ENCODE measurements at places on chromosomes 6 and 20.

DNA sequence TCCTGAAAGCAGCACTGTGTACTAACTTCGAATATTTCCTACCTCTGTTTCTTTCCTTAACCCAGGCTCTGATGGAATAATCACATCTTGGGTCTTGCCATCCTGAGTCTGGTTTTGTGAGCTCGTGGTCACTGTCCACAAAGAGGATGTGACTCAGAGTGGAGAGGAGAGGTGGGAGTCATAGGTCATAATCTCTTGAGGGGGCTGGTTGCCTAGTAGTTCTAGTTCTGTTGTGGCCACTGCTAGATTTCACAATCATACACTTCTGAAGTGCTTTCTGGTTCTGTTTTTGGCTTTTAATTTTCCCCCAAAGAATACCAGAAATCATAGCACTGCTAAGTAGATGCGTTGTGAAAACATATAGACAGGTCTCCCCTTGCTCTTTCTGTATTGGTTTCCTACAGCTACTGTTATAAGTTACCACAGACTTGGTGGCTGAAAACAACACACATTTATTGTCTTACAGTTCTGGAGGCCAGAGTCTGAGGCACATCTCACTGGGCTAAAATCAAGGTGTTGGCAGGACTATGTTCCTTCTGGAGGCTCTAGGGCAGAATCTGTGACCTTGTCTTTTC is 102.8 kb downstream of the NRSN1 start:
- peak; percentile 35 for DNase-seq

GRCh38 chr6:40738551-40739193 is 151.5 kb upstream of the LRFN2 start:
- no peak for DNase-seq

- no peak for DNase-seq
These were observed 727.8 kb downstream of the QKI start for GRCh38 chr6:164142322-164142721.

DNA sequence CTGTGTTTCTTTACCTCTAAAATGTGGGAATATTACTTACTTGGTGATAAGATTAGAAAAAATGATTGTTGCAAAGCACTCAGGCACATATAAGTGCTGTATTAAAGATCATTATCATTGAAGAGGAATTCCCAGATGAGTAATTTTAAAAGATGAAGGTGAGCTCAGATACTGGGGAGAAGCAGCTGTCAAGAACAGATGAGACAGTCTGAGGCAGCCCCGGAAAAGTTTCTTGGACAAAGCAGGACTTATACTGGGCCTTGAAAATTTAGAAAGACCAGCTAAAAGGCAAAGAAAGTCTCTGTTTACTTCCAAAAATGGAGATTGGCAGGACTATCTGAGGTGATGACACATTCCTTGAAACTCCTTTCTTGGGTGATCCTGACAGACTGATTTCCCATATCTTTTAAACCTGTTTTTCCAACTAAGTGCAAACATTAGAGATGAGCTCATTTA is 93.8 kb upstream of the MARCKS start:
- DNase-seq: no peak

- no peak for DNase-seq
These were observed 150.3 kb downstream of the OTOR start for GRCh38 chr20:16898433-16898832.

GRCh38 chr6:89657445-89658158 is 19.1 kb upstream of the LYRM2 start:
- DNase-seq: no peak

- DNase-seq: no peak
These were observed 55.7 kb upstream of the FRMD1 start for GRCh38 chr6:168134560-168135201.

GRCh38 chr6:56424064-56424463 is 176.7 kb upstream of the COL21A1 start:
- DNase-seq: no peak

DNA sequence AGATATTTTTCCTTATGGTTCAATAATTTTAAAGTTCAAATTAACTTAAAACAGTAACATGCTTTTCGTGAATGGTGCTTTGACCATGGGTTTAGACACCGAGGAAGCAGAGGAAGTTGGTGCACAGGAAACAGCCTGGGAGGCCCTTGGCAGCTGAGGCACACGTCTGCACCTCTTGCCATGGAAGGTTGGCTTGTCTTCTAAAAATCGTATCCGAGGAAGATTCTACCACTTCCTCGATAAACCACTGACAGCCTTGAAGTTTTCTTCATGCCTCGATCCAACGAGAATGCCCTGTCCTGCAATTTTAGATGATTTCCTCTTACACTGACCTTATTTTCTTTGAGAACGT is 12.2 kb downstream of the DLL1 start:
- no peak for DNase-seq

DNA sequence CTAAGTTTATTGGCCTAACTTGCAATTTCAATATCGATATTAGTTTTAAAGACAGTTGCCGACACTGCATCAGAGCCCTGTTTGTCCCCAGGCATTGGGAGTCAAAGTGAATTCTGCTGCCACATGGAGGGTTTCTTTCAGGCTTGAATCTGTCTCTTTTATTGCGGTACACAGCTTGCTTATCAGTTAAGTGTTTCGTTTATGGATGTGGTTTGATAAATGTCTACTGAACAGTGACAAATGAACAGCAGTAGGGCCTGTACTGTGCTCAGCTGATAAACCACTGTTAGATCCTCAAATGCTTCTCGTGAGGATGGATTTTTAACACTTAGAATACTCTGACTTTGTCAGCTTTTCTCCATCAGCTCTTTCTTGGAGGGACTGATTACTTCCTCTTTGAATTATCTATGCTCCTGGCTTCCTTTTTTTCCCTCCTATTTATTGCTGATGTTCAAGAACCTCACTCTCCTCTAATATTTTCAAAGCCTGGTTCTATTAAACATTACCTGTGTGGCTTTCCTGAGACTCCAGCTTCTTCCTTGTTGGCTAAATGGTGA is 240.8 kb downstream of the PLCB1 start:
- DNase-seq: no peak

- no peak for DNase-seq
These were observed 57.7 kb downstream of the FAM229B start for GRCh38 chr6:112145080-112145573.

DNA sequence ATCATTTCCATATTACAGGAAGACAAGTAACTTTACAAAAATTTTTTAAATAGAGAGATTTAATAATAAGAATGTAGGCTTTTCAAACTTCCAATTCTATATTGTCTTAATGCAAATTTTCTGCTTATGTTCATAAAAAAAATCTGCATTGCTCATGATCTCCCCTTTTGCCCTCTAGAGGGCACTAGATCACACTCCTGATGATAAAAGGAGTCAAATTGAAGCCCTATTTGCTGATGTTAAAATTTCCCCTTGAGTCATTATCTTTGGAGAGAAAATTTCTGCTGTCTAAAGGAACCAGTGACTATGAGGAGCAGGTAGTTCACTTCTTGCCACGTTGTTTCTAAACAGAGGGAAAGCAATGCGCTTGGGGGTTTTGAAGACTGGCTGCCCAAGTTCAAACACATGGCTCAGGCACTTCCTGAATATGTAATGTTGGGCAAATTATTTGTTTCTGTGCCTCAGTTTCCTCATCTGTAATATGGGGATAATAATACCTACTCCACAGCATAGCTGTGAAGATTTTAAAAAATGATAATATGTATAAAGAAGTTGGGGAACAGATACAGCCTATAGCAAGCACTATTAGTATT is 874.2 kb downstream of the TFAP2A start:
- DNase-seq: no peak

- no peak for DNase-seq
These were observed 53.2 kb downstream of the MBOAT1 start for GRCh38 chr6:20159098-20159497.

GRCh38 chr20:37590938-37591490 is 63.3 kb upstream of the BLCAP start:
- DNase-seq: no peak

DNA sequence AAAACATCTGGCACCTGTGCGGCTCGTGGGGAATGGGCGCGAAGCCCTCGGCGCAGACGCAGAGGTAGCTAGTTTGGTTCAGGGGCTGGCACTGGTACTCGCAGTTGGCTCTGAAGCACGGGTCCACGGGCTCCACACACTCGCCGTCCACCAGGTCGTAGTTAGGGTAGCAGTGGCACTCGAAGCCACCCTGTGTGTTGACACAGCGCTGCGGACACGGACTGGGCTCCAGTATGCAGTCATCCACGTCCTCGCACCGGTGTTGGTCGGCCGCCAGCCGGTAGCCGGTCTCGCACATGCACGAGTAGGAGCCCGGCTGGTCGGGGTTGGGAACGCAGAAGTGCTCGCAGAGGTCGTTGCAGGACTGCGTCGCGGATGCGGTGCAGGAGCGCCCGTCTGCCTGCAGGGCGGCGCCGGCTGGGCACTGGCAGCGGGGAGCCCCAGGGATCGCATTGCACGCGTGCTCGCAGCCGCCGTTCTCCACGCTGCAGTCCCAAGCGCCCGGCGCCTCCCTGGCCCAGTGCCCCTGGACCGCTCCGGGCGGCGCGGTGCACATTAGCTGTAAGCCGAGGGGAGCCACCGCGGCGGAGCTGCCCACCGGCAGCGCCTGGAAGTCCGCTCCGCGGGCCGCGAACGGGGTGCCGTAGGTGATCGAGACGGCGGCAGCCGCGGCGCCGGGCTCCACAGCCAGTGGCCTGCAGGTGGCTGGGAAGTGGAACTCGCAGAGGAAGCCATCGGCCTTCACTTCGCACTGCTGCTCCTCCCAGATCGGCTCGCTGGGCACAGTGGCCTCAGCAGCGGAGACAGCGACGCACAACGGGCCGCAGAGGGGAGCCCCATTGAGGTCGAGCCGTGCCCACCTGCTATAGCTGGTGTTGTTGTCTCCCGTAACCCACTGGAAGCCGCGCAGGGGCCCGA is 930 bp downstream of the THBD start:
- DNase-seq: peak; percentile 57

GRCh38 chr6:124741341-124741740 is 220.9 kb upstream of the RNF217 start:
- no peak for DNase-seq

- no peak for DNase-seq
These were observed 41.1 kb upstream of the CST5 start for GRCh38 chr20:23920408-23921325.

- no peak for DNase-seq
These were observed 215.1 kb upstream of the QKI start for GRCh38 chr6:163199371-163199770.

- no peak for DNase-seq
These were observed 6.3 kb downstream of the RTN4IP1 start for GRCh38 chr6:106623039-106623438.

DNA sequence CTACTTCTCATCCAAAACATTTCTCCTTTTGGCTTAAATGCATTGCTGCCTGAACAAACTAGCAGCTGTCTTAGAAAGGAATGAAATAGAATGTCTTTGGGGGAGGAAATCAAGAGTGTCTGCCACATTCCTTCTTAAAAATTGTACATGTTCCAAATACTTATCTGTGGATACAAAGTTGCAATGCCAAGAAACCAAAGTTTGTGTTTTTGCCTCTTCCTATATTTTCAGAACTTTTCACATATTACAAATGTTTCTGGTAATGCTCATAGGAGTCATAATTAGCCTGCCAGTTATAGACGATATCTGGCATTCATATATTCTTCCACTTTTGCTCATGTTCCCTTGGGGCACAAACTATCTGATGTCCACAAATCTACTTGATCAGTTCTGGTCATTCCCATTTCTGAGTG is 165.5 kb upstream of the BMP5 start:
- no peak for DNase-seq

GRCh38 chr20:56979125-56979524 is 287.3 kb downstream of the BMP7 start:
- no peak for DNase-seq

DNA sequence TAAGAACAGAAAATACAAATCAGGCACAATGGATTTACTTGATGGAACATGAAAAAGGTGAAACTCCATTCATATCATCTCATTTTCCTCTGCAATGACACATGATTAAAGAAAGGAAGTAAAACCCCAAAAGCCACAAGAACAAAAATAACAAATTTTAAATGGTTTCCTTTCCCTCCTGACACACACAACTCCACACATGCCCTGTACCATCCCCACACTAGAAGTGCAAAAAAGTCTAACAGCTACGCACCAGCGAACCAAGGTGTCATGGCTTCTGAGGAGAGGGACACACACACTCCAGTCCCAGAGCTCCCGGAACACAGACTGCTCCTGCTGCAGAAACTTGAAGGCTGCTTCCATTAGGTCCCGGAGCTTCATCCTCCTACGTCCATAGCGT is 25.3 kb downstream of the MDN1 start:
- no peak for DNase-seq

GRCh38 chr6:43848671-43849391 is 78.8 kb downstream of the VEGFA start:
- DNase-seq: no peak

DNA sequence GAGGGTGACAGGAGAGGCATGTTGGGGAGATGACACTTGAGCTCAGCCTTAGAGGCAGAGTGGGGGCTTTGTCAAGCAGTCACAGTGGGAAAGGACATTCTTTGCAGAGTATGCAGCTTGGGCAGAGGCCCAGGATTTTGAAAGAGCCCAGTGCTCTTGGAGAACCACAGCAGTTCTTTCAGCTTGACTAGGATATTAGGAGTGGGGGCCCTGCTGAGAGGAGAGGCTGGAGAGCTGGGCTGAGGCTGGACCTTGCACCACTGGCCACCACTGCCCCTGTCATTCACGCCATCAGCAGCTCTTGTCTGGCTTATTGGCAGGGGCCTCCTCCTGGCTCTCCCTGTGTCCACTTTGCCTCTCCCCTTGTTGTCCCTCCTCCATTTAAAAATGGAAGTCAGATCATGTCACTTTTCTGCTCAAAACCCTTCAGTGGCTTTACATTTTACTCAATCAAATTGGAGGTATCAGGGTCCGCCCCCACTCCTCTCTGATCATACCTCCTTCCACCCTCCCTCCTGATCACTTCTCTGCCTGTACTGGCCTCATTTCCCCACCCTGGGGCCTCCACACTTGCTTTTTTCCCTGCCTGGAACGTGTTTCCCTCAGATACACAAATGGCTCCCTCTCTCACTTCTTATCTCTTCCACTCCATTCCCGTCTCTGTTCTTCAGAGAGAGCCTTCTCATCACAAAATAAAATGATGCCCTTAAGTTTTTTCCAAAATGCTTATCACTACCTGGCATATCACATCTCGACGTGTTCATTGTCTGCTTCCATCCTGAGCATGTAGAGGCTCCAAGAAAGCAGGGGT is 10.5 kb downstream of the MANBAL start:
- DNase-seq: no peak

- DNase-seq: no peak
These were observed 188.8 kb downstream of the FARS2 start for GRCh38 chr6:5450073-5450472.
